ENCODE measurements at places on chromosomes 4 and X. TPM values are rescaled to one million over a fixed set of nuclear protein-coding genes. Genes with fewer than 3 reads are reported as not detected.

The FGF13 gene
- total RNA-seq = 0.47 TPM

The PAK3 gene
- total RNA-seq = 2.1 TPM

DNA sequence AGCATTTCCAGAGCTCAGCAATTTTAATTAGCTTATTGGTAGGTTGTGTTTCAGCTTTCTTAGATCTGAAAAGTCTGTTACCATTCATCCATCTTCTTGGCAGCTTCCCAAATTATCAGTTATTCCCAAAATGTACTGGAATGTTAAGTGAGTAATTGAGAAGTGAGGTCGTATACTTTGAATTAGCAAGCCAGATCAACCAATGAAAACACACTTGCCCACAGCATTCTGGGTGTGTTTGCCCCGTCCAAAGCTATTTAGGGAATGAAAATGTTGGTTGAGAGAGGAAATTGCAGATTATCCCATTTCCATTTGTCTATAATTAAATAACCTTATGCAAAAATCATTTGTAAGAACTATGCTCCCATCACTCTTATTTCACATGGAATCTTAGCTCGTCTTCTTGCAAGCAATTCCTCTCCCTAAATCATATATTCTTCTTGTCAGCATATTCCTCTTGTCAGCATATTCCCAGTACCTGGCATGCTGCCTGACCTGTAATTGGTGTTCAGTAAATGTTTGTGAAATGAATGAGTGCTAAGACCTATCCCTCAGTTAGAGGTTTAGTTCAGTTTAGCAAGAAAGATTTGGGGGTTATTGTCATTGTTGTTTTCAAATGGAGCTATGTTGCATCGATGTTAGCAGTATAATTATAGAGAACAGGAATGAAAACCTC lies 23.3 kb upstream of the ANTXR2 start:
- DNase-seq = no peak

The HPSE gene
- total RNA-seq = 9.1 TPM

The REPS2 gene
- 6.3 TPM for total RNA-seq

The BLTP1 gene
- 19.8 TPM for total RNA-seq

The EIF4E gene
- total RNA-seq = 134 TPM

DNA sequence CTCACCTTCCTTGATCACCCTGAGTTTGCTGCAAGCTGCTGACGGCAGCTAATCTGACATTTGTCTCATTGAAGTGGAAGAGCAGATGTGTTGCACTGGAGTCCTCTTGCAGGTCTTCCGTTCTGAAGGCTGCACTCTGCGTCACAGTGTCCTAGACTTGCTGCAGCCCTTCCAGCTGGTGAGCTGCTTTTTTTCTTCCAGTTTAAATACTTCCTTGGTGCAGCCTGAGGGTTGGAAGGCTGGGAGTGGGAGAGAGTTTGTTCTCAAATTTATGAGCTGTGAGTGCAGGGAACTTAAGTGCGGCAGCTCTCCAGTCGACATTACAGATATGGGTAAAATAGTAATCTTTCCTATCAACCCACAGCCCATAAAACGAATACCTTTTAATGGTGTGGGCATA lies 303.6 kb upstream of the FAT1 start:
- DNase-seq = no peak

DNA sequence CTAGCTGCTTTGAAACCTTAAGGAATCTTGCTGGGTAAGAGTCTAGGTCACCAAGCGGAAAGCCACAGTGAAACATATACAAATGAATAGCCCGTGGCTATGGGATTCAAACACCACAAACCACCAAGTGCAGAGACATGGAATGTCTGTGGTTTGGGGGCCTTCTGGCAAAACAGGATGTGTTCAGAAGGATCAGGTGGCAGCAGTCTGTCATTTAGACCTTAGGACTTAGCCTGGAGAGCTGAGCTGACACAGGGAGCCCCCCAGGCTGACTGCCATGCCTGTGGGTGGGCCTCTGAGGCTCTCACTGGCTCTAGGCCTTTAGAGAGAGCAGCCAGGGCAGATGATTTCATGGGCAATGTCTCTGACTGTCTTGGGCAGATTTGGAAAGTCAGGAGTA lies 225.6 kb downstream of the FBXW7 start:
- peak; percentile 88 for DNase-seq

DNA sequence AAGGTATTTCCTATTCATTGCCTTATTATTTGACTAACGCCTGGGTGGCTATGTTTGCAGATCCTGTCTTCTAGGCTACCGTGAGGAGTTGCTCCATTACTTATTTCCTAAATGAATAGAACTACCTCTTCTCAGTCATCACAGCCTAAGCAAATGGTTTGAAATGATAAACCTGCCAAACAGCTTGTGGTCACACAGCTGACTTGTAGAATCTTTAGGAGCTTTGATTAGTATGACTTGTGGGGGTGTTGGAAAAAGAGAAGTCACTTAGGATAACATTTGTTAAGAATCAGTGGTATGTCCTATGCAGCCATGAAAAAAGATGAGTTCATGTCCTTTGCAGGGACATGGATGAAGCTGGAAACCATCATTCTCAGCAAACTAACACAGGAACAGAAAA lies 169.3 kb downstream of the PPARGC1A start:
- DNase-seq = no peak

DNA sequence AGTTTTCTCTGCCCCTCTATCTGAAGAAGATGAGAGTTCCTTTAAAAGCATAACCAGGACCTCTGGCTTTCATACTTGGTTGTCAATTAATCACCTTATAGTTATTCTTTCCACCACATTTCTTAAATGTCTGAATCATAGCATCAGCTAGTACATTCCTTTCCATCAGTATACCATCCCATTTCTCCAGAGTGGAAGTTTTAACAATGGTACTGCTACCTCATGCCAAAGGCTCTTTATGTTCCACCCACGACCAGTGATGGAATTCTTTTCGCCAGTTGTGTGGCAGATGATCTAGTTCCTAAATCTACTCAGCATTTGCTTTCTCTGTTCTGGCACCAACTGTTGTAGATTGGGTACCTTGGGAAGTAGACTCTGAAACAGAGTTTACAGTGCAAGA lies 379.8 kb downstream of the ZNF674 start:
- peak; percentile 36 for DNase-seq

The OTUD4 gene
- 13.6 TPM for total RNA-seq

The KLB gene
- not detected for total RNA-seq

GRCh38 chrX:154399527-154400368 lies 1.6 kb downstream of the RPL10 start:
- no peak for DNase-seq

DNA sequence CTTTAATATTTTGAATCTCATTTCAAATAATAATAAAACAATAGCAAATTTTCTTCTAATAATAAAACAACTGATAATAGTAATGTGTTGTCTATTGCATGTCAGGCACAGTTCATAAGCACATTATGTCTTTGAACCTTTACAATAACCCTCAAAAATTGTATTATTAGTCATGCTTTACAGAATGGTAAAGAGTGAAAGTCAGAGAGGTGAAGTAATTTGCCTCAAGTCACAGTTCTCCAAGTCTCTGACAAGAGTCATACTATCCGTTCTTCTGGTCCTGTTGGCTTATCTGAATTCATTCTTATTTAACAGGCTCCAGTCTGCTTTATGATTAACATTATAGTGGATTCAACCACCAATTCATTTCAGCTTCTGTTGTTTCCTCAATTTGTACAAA lies 313.0 kb downstream of the AFF2 start:
- no peak for DNase-seq

The PABPC5 gene
- total RNA-seq = 0.40 TPM

The FGF5 gene
- total RNA-seq = 2.6 TPM

DNA sequence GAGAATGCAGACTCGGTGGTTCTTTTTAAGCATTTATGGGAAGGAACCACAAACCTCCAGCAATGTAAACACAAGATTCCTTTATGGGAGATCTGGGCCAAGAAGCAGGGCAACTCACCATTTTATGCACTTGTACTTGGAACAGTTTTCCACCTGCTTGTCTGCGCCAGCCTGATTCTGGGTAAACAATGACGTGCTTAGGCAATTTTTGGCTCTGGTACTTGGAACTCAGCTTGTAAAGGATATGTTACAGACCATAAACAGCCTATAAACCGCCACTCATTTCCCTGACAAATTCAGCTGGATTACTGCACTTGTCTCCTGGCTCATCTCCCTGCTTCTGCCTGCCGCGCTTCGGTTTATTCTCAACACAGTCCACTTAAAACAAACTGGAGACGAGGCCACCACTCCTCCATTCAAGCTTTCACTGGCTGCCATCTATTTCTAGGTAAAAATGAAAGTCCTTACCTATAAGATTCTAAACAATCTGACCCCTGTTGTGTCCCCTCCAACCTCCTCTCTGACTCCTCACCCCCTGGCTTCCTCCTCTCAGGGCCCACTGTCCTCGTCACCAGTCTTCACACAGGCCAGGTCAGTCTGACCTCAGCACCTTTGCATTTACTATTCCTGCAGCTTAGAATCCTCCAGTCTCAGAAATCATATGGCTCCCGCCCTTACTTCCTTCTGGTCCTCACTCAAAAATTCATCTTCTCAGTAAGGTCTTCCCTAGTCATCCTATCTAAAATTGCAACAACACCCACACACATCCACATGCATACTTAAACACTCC lies 205.9 kb upstream of the GALNT7 start:
- peak; percentile 93 for DNase-seq

DNA sequence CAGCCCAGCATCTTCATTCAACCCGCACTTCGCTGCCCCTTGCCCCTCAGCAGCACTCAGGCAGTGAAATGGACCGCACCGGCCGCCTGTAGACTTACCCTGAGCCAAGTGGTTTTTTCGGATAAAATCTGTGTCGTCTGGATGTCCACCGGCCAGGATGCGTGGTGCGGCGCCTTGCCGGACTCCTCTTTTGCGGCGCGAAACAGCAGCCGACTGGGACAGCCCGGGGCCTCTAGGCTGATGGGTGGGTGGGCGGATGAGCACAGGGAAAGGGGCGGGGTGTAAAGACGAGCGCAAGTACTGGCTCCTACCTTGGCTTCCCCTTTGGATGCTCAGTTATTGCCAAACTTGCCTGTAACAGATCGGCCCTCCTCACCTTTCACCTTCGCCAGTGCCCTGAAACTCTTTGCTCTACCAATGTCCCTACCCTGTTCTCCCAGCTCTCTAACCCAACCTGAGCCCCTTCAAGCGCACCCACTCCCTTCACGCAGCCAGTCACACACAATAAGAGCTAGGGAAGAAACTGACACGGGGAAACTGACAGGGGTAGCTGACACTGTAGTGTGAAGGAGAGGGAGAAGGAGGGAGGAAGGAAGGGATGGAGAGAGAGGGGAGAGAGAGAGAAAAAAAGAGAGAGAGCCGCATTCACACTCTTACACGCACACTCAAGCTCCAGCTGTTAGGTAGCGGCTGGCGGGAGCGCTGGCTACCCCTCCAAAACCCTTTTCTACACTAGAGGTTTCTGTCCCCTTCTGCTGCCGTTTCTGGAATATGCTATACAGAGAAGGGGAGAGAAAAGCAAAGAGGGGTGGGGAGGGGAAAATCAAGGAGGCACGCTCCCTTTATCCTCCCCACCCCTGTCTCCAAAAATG lies 559 bp downstream of the TRPC5 start:
- DNase-seq = no peak

- DNase-seq = no peak
These were observed 34.7 kb downstream of the CSN3 start for GRCh38 chr4:70277121-70277520.

GRCh38 chr4:4419896-4420295 lies 33.0 kb downstream of the NSG1 start:
- DNase-seq = no peak

The HHIP gene
- total RNA-seq = 2.3 TPM

The RAB40A gene
- not detected for total RNA-seq

- peak; percentile 48 for DNase-seq
These were observed 20.3 kb upstream of the SOD3 start for GRCh38 chr4:24775032-24775605.

The CNOT6L gene
- total RNA-seq = 2.6 TPM

DNA sequence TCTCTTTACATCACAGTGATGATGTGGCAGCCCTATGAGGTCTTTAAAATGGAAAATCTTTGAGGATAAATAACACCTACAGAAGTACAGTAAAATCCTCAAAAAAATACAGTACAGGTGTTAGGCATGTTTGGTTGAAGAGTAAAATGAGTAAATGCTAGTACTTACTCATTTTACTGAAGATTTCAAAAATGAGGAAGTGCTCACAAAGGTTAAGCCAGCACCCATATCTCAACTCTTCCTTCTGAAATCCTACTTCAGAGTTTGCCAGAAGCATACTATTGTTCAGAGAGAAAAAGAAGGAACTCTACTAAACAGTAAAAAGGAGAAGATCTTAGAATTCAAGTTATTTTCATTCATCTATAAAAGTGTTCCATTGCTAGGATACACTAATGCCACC lies 130.9 kb downstream of the CBR4 start:
- no peak for DNase-seq

GRCh38 chrX:97787849-97788248 lies 904.1 kb downstream of the RPA4 start:
- DNase-seq = no peak

- no peak for DNase-seq
These were observed 17.2 kb upstream of the ADGRL3 start for GRCh38 chr4:61182915-61183314.

DNA sequence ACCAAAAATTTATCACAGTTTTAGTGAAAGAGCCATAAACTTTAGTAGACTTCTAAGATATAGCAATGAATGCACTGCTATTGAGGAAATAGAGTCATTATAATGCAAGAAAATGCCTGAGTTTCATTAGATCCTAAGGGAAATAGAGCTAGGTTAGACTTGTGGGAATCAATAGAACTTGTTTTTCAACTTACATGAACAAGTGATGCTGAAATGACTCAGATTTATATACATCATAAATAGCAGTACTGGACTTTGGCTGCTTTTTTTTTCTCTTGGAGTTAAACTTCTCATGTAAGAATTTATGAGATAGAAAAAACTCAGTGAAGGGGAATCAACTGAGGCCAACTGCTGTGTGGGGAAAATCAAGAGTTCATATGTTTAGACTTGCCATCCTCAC lies 216.5 kb upstream of the AADAT start:
- DNase-seq = peak; percentile 50

DNA sequence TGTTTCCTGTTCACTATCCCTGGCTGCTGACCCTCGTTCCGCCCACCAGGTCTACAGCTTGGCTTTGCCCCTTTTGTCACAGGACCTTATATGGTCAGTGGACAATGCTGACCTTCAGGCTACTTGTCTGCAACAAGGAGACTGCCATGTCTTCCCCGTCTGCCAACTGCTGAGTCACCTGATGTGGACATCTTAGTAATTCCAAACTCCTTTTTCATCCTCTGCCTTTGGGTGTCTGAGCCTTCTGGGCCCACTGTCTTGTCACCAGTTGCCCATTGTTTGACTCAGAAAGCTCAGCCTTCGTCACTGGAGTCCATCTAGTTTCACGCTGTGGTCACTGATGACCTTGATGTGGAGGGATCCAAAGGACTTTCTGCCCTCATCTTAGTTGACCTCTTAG lies 30.2 kb downstream of the GPRIN3 start:
- no peak for DNase-seq

The TBX22 gene
- not detected for total RNA-seq
